ENCODE measurements at places on chromosomes 5 and 9.

DNA sequence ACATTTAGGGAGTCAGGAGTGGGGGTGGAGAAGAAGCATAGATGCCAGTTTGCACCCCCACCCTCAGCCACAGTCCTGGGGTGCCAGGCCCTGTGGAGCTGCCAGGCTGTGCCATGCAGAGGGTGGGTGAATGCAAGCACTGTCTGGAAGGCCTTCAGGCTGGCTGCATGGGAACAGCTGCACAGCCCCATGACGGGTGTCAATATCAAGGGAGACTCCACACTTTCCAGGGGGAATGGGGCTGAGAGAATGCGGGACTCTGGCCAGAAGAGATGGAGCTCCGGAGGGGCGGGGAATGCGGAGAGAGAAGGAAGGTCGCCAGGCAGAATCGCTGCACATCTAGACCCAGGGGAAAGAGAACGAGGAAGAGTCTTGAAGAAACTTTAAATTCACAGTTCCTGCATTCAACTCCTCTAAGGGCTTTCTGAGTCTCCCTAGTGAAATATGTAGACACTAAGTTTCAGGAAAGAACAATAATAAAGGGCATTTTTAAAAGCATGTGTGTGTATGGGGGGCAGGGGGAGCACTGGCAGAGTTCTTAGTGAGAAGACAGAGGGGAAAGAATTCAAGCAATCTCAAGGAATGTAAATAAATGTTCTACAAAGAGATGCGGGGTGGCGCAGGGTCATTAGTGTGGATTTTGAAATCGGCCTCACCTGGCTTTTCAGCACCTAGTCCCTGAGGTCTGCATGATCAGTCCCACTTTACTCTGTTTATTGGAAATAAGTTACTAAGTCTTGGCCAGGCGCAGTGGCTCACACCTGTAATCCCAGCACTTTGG, 59.1 kb downstream of the BOD1 start:
- no peak for DNase-seq

DNA sequence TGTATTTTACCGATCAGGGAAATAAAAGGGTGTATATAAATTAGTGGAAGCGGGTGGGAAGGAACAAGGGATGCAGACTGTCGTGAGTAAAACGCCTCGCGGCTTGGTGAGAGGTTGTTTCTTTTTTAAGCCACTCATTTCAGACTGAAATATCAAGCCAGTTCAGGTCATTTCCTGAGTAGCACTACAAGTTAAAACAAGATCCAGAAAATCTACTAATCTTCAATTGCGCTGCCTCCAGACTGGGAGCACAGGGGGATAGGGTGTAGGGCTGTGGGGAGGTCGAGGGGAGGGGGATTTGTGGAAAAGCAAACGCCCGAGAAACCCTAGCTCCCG, 140.8 kb downstream of the TSSK1B start:
- no peak for DNase-seq

DNA sequence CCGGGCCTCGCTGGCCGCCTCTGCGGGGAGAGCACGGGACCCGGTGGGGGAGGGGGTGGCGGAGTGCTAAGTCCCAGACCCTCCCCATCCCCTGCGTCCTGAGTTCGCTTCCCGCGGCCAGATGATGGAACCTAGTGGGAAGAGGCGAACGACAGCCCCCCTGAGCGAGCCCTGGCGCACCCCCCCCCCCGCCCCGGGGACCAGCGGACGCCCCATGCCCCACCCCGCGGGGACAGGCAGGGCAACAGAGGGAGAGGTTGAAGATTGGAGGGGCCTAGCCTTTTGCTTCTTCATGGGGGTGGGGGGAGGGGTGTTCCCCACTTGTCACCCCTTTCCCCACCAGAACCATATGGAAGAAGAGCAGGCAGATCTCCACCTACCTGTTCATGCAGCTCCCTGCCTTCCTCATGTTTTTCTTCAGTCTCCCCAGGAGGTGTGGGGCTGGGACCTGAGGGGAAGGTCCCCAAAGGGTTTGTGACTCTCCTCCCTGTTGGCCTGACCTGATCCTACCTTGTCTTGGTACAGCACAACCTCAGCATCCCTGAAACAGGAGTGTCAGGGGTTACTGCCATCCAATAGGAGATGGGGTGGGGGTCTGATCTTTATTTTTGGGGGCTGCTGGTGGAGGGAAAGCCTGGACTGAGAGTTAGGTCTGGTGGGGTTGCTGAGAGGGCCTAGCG, 485 bp downstream of the FAM53C start:
- DNase-seq: no peak

GRCh38 chr5:96476654-96477053, 43.6 kb upstream of the PCSK1 start:
- DNase-seq: no peak

DNA sequence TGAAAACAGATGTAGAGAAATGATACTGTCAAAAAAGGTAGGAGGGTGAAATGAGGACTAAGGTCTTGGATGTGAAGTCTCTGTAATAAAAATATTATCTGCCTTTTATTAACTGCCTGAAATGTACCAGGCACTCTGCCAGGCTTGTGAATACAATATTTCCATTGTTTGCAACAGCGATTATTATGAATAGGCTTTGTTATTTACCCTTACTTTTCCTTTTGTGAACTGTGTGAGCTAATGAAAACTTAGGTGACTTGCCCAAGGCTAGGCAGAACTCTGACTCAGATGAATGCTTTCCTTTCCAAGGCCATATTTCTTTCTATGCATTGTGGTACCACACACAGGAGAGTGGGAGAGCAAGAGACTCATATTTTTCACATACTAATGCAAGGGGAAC, 204.1 kb downstream of the CDH12 start:
- DNase-seq: no peak

GRCh38 chr5:150082889-150083288, 3.5 kb downstream of the CSF1R start:
- DNase-seq: no peak

DNA sequence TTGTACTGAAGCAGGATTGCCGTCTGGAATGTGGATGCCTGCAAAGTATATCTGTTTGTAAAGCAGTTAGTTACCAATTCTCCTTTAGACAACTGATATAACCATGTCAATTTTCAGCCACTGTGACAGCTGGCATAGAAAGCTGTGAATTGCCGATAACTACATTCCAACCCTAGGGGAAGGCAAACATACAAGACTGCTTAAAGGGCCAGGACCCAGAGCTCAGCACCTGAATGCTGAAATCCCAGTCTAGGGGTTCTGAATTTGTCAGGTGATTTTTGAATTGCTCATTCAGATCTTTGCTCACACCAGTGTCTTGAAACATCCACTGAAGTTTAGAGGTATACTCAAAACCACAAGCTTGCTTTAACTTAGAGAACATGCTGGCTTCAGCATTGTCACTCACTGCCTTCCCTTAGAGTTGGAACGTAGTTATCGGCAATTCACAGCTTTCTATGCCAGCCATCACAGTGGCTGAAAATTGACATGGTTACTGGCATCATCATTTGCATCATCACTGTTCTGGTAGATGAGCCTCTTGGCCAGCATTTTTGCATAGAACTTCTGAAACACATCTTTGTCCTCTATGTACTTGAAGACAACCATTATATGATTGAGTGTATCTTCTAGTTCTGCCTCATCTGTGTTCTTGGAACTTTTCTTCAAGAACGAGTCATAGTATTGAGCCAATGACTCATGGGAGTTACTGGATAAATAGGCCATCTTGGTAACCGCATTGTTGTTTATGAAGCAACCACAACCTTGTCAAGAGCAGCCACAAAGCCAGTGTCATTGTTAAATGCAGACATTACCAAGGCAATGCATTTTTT, 82.1 kb downstream of the CCDC192 start:
- no peak for DNase-seq

GRCh38 chr9:38334234-38334633, 58.3 kb upstream of the ALDH1B1 start:
- DNase-seq: no peak

DNA sequence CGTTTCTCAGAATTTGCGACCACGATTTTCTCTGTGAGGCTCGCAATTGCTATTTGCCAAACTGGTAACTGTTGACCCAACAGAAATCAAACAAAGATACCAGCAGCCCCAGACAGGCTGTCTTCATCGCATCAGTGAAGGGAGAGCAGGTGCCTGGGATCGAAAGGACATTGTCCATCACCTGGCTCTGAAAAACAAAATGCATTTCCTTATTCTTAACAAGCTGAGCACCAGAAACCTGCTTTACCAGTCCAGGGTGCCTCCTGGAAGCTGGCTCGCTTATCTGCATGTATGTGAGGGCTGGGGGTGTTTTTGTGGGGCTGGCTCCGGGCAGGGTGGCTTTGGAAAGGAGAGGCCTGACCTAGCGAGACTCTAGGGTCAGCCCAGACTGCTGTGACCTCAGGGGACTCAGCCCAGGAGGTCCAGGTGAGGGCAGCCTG, 24.7 kb downstream of the WWC1 start:
- no peak for DNase-seq

GRCh38 chr9:128825923-128826700, 3.5 kb downstream of the SPOUT1 start:
- no peak for DNase-seq

DNA sequence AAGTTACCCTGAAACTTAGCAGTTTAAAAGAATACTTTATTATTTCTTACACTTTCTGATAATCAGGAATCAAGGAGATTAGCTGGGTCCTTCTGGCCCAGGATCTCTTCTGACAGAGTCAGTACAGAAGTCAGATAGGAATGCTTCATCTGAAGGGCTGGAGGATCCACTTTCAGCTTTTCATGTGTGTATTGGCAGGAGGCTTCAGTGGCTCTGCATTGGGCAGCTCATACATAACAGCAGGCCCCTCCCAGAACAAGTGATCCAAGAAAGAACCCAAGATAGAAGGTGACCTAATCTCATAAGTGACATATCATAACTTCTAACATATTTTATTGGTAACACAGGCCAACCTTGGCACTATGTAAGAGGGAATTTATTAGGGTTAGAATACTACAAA, 258.4 kb downstream of the HCN1 start:
- no peak for DNase-seq

DNA sequence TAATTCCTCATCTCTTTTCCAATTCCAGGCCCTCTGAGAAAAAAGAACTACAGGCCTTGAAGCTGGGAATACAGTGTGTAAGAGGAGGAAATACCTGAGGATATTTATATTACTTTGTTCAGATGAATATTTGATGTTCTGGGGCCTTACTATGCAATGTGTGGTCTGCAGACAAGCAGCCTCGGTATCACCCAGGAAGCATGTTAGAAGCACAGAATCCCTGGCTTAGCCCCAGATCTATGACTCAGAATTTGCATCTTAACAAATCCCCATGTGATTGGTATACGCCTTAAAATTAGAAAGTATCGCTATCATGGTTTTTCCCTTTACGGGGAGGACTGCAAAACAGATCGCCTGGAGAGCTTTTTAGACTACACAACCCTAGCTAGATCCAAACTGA, 121.0 kb downstream of the JAKMIP2 start:
- no peak for DNase-seq

- DNase-seq: no peak
These were observed 283.2 kb downstream of the SH3GL2 start for GRCh38 chr9:17862101-17862500.

- no peak for DNase-seq
These were observed 38.7 kb downstream of the SLC28A3 start for GRCh38 chr9:84301851-84302250.

- DNase-seq: no peak
These were observed 3.1 kb downstream of the BRD3 start for GRCh38 chr9:134064711-134065110.

GRCh38 chr5:29185558-29185957, 2007.9 kb upstream of the CDH6 start:
- no peak for DNase-seq

DNA sequence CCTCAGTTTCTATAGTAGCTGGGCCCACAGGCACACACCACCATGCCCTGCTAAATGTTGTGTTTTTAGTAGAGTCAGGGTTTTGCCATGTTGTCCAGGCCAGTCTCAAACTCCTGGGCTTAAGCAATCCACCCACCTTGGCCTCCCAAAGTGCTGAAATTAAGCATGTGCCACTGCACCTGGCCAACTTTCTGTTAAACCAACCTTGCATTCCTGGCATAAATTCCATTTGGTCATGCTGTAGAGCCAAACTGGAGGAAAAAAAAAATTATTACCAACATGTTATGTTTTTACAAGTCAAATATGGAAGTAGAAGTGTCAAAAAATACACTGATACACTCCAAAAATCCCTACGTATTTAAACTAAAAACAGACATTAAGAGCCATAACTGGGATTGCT, 54.1 kb downstream of the ERMP1 start:
- DNase-seq: no peak

DNA sequence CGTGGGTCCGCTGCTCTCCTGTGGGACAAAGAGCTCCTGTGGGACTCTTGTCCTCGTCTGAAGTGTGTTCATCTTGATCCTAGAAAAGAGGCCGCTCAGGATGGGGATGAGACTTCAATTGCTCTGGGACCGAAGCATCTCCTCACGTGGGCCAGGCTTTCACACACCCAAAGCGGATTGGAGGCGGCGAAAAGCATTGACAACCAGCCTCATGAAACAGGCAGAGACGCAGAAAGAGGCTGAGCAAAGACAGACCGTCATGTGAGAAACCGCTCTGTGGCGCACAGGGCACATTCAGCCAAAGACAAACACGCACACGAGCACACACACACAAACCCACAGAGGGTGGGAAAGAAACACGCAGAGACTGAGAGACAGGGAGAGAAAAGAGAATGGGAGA, 479.5 kb downstream of the SPATA31A7 start:
- DNase-seq: no peak

GRCh38 chr9:134970198-134970597, 52.5 kb upstream of the FCN1 start:
- no peak for DNase-seq

- no peak for DNase-seq
These were observed 1.4 kb downstream of the KIF20A start for GRCh38 chr5:138180183-138180782.

Data from CD4-positive, alpha-beta T cell treated with Interferon gamma for 1 hour (primary cell).